H54 (cell line): ENCODE measurements at places on chromosomes 6 and 20.

DNA sequence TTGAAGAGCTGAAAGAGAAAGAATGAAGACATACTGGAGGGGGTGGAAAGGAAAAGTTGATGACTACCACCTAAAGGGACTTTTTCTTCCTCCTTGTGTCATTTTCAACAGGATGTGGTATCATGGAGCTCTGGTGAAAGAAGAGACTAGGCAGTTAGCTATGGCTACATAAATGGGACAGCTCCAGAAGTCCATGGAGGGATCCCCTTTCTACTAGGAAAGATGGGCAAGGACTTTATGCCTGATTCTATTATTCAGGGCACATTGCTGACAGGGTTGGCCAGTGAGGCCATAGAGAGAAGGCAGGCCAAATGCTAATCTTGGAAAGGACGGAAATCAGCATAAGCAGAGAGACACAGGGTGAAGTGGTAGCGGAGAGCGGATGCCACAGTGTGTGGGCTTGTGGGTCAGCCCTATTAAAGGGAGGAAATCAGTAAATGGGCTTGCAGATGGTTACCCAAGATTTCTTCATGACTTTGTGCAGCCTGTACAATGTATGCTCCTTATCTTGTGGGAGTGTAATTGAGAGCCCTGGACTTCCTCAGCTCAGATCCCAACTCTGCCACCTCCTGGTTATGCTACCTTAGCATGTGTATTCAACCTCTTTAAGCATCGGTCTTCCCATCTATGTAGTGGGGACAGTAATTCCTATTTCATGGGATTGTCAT is 77.4 kb upstream of the TMEM170B start:
- no peak for DNase-seq

DNA sequence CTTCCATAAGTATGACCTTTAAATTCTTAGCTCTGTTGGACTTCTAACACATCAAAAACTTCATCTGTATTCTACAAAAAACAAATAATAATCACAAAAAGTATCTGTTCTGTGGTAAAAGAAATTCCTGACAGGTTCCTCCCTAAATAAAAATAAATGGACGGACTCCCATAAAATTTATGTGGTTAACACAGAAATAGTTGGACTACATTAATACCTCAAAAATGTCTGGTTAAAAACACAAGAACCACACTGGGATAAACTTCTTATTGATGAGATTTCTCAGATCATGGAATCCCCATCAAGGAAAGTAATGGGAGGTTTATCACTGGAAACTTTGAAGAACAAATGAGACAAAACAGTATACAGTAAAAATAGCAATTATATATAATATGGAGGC is 172.4 kb downstream of the MOXD1 start:
- DNase-seq: no peak

GRCh38 chr6:70345619-70346018 is 42.7 kb upstream of the COL9A1 start:
- DNase-seq: no peak

DNA sequence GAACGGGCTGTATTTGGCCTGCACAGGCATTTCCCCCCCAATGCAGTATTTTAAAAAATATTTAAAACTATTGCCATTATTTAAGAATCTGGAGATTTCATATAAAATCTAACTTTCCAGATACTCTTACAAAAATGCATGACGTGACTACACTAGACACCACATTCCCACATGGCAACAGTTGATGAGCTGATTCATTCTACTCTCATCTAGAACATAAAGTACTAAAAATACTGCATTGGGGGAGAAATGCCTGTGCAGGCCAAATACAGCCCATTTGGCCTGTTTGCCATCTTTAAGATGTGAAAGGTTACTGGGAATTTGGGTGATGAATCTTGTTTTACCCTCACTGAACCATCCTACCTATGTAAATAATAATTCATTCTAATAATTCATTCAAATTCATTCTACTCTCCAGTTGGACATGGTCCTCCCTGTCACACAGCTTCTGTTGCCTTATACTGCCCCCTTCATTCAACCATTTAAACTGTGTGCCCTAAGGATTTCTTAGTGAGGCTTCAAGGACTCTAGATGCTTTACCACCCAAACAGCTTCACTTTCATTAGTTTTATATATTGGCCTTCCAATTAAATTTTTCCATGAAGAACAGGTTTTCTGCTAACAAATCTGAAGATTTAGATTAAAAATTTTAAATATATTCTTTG is 6.9 kb upstream of the ZSCAN16 start:
- DNase-seq: no peak

- peak; percentile 35 for DNase-seq
Measured at GRCh38 chr6:11083491-11083890, 10.1 kb upstream of the SMIM13 start.

- DNase-seq: no peak
Measured at GRCh38 chr6:44255871-44256774, 1.2 kb downstream of the SLC35B2 start.

- no peak for DNase-seq
Measured at GRCh38 chr6:155041741-155042279, 46.7 kb downstream of the TIAM2 start.

DNA sequence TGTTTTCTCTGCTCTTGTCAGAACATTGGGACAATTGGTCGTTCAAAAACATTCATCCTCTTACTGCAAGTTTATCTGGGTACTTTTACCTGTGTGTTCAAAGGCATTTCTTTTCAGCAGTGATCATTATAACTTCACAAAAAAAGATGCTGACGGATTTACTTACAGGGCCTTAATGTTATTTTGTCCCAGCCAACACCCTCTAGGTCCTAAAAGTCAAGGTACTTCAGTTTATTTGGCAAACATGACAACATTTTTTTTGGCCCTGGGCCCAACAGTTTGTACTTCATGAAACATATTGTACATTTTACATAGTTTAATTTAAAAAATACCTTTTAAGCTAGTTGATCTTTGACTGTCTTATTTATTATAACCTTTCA is 241.2 kb upstream of the TAB2 start:
- no peak for DNase-seq

- no peak for DNase-seq
Measured at GRCh38 chr20:45592574-45593189, 13.6 kb upstream of the WFDC8 start.

DNA sequence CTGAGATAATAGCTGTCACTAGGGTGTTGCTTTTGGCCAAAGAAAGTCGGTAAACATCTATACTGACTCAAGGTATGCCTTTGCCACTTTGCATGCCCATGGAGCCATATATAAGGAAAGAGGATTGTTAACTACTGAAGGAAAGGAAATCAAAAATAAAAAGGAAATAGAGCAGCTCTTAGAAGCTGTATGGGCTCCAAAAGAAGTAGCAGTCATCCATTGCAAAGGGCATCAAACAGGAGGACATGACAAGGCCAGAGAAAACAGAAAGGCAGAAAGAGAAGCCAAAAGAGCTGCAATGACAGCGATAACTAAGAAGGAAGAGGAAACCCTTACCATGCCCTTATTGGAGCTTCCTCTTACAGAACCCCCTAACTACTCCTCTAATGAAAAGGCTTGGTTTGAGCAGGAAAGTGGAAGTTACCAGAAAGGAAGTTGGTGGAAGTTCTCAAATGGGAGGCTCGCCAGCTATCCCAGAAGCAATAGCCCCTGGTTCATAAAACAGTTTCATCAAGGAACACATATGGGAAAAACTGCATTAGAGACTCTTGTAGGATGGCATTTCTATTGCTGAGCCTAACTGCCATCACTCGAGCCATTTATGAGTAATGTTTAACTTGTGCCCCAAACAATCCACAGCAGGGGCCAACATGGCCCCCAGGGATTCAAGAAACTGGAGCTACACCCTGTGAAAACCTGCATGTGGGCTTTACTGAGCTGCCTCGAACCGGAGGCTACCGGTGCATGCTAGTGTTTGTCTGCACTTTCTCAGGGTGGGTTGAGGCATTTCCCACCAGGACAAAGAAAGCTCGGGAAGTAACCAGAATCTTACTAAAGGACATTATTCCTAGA is 7.0 kb downstream of the IL22RA2 start:
- no peak for DNase-seq

- no peak for DNase-seq
Measured at GRCh38 chr20:37053230-37053950, 42.4 kb downstream of the RBL1 start.

GRCh38 chr6:14147891-14148290 is 30.3 kb downstream of the CD83 start:
- DNase-seq: no peak

GRCh38 chr20:2451939-2452732 is 18.5 kb downstream of the SNRPB start:
- peak; percentile 51 for DNase-seq

DNA sequence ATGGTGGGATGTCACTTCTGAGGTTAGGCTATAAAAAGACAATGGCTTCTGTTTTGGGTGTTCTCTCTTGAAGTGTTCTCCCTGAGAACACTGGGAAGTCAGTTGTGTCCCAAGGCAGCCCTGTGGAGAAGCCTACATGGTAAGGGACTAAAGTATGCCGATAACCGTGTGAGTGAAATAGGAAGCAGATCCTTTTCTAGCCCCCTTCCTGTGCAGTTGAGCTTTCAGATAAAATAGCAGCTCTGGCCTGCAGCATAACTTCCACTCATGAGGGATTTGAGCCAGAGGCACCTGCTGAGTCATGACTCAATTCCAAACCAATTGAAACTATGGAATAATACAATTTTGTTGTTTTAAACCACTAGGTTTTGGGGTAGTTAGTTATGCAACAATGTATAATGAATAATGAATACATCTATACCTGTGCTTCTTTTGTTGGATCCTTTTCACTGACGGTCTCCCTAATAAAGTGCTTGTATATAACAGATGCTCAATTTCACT is 241.6 kb downstream of the TFAP2B start:
- no peak for DNase-seq

GRCh38 chr6:123888771-123889513 is 85.3 kb downstream of the NKAIN2 start:
- no peak for DNase-seq

GRCh38 chr6:106677282-106677681 is 47.9 kb downstream of the QRSL1 start:
- no peak for DNase-seq
